Large intestine (tissue), 12 donors: ENCODE measurements at places on chromosomes 16 and 17. TPM values are rescaled to one million over a fixed set of nuclear protein-coding genes. Genes with fewer than 3 reads are reported as not detected.

- no peak for DNase-seq
These were observed 29.7 kb downstream of the ARL4D start for GRCh38 chr17:43428524-43428923.

The NOXO1 gene
- 2.8 TPM for polyA plus RNA-seq

GRCh38 chr16:76749780-76750375 lies 441.1 kb upstream of the MON1B start:
- no peak for DNase-seq

The KNOP1 gene
- polyA plus RNA-seq: 28.0 TPM

- peak; percentile 86 for DNase-seq
These were observed 6.9 kb upstream of the ACTG1 start for GRCh38 chr17:81519284-81520020.

- no peak for DNase-seq
These were observed 1.3 kb downstream of the RAD51C start for GRCh38 chr17:58693751-58694150.
